Spleen (tissue), 13 donors: ENCODE measurements at places on chromosomes 7 and 10. TPM values are rescaled to one million over a fixed set of nuclear protein-coding genes. Genes with fewer than 3 reads are reported as not detected.

SPDYE6 gene
- total RNA-seq: not detected

SPDYE18 gene
- total RNA-seq: 0.86 TPM

KLF14 gene
- 1.0 TPM for total RNA-seq

ANK3 gene
- 62.3 TPM for total RNA-seq

DNA sequence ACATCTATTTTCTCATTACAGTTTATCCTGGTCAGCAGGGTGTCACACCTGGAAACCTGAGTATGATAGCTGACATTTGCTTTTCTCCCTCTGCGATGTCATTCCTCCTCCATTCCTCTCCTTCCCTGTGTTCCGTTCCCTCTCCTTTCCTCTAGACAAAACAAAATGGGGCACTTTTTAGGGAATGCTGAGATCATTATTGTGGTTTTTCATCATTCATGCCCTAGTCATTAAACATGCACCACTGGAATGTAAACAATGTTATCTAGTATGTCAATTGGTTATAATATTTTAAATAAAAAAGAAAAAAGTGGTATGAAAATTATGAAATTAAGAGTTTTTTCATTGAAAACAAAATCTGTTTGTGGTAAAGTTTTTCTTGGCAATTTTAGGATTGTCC is 132.6 kb downstream of the MAPK8 start:
- no peak for DNase-seq

GRCh38 chr10:129459762-129460539 is 7.1 kb upstream of the MGMT start:
- no peak for DNase-seq

DNA sequence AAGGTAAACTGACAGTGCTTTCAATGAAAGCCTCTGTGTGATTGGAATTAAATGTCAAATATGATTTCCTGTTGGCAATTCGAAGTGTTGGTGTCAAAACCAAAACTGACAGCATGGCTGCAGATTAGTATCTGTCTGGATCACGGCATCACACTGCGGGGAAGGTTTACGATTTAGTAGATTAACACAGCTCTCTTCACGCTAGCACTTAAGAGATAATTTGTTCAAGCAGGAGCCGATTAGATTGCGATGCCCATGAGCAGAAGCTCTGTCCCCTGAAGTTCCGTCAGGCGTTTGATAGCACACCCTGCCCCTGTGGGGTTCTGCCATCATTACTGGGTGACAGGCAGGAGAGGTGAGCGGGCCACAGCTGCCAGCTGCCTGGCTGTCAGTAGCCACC is 279.5 kb upstream of the AUTS2 start:
- DNase-seq: no peak

- DNase-seq: no peak
Observed at GRCh38 chr7:10934292-10934691, 39.4 kb upstream of the PHF14 start.

DNA sequence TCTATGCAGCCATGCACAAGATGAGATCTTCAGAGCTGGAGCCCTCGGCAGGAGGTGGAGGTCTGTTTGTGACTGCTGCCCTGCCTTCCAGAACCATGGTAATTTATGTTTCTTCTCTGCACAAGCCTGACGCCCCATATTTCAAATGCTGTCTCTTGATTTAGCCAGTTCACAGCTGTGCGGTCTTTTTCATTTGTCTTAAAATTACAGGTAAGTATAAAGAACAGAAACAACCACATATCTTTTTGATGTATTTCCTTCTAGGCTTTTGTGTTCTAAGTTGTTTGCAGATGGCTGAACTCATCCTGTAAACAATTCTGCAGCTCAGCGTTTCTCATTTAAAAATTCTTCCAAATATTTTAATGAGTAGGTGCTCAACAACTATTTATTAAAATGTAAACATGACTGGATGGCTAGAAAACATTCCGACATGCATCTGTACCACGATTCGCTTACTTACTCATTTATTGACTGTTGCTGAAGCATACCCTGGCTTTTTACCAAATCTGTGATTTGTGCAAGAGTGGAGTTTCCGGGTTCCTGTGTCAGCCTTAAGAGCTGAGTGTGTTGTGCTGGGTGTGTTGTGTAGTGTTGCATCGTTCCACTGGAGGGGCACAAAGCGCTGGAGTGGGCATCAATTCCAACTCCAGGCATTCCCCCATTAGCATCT is 58.9 kb downstream of the PIP4K2A start:
- no peak for DNase-seq

- no peak for DNase-seq
Observed at GRCh38 chr7:135756191-135756590, 7.6 kb upstream of the FAM180A start.
